AG08396 (cell line): ENCODE measurements at places on chromosomes 5 and 9.
A peak's percentile ranks its signal among the peaks of the same experiment; 100 is the strongest.

GRCh38 chr5:122967085-122967484, 69.4 kb downstream of the PPIC start:
- DNase-seq, result no peak

DNA sequence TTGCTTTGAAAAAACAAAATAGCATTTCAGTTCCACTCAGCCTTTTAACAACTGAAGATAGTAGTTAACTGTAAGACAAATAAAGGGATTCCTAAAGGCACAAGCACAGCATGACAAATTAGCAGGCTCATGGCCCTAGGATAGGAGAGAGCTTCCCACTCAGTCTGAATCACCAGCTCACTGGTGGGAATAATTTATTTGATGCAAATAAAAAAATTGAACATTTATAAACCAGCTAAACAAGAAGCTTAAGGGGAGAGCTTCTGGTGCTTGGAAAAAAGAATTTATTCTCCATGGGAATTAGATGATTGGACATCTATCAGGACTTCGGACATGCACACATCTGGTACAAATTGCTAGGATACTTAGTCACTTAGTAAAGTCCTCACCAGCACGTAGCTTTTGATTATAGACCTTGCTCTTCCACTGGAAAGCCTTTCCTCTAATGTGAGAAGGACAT, 294.1 kb upstream of the TNC start:
- DNase-seq, result peak; percentile 11

GRCh38 chr5:32726086-32726557, 15.0 kb downstream of the NPR3 start:
- DNase-seq, result no peak

- no peak for DNase-seq
Measured at GRCh38 chr5:167412556-167412955, 878.9 kb upstream of the WWC1 start.

GRCh38 chr5:136699651-136700050, 334.3 kb upstream of the TRPC7 start:
- no peak for DNase-seq

- no peak for DNase-seq
Measured at GRCh38 chr5:39119404-39120051, 45.3 kb upstream of the RICTOR start.

DNA sequence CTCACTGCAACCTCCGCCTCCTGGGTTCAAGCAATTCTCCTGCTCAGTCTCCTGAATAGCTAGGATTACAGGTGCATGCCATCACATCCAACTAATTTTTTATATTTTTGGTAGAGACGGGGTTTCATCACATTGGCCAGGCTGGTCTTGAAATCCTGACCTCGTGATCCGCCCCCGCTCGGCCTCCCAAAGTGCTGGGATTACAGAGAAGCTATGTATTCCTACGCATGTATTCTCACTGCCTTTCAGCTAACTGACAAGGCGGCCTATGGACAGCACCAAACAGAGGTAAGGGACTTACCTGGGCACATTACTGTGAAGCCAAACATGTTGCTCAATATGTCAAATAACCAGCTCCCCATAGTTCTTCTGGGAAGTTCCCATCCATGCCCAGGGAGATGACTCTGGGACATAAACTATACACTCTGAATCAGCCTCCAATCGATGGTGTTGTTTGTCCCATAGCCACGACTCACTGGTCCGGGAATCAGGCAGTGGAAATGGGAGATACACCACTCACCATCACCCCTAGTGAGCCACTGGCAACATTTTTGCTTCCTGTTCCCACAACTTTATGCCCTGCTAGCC, 114.6 kb downstream of the SYK start:
- DNase-seq, result peak; percentile 41

DNA sequence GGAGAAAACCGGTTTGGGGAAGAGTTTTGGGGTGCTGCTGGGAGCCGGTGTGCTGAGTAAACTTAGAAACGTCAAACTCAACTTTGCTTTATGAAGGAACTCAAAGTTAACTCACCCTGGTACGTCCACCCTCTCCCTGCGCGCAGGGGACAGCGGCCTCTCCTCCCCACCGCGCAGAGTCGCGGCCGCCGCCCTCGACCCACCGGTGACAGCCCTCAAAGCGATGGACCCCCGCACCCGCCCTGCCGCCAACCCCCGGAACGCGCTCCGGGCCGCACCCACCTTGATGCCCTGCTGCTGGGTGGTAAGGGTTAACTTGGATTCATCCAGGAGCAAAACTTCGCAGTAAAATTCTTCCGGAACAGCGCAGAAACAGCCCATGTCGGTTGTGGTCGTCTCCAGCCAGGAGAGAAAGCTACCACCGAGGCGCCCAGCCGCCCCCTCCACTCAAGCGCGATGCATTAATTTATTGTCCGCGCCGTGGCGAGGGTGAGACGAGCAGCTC, 366 bp downstream of the EPB41L4A start:
- DNase-seq, result no peak

DNA sequence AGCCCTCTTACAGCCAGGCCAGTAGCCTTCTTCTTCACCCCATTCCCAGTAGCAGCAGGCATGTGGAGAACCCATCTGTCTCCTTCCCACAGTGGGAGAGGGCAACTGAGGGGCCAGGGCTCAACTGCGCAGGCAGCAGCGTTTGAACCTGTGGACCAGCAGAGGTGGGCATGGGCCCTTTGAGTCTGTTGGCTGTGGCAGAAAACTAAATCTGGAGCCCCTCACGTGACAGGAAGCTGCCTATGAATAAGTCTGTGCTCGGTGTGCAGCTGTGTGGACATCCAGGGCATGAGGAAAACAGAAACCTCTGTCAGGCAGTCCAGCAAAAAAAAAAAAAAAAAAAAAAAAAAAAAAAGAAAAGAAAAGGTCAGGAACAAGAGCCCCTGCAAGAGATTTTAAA, 189.2 kb upstream of the NR3C1 start:
- DNase-seq, result no peak
